NCI-H1436 (cell line): ENCODE measurements at places on chromosomes 6 and 20.
A peak's percentile ranks its signal among the peaks of the same experiment; 100 is the strongest.

DNA sequence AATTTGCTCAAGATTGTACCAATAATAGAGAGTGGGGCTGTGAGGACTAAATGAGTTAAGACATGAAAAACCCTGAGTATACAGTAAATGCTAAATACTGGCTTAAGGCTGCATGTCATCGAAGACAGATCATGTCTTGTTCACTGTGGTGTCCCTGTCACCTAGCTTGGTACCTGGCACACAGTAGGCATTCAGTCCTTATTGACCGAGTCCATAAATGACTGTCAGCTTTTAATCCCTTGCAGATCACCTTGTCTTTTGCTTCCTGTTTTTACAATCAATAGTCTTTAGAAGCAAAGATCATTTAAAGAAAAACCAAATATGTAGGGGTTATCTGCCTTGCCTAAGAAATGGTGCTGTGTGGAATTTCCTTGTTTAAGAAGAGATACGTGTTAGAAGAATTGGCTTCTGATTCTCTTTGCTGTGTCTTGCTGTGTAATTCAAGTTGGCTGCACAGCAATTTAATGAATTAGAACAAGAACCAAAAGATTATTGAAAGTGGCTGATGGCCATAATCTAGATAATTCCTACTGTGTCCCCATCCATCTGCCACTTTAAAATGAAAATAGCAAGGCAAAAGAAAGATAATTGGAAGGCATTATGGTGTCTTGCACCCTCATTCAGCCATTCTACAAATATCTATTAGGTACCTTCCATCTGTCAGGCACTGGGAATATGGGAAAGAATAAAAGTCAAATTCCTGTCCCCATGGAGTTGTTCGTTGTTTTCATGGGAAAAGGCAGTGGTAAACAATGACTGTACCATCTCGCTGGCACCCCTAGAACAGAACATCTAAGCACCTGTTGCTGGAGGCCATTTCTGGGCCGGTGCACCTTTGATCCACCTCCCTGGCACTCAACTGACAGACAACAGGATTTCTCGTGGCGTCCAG lies 12.4 kb upstream of the MAPK13 start:
- no peak for DNase-seq

- no peak for DNase-seq
Observed at GRCh38 chr20:1782181-1782580, 113.0 kb upstream of the SIRPA start.

GRCh38 chr6:126937426-126937825 lies 181.0 kb upstream of the RSPO3 start:
- DNase-seq = no peak

DNA sequence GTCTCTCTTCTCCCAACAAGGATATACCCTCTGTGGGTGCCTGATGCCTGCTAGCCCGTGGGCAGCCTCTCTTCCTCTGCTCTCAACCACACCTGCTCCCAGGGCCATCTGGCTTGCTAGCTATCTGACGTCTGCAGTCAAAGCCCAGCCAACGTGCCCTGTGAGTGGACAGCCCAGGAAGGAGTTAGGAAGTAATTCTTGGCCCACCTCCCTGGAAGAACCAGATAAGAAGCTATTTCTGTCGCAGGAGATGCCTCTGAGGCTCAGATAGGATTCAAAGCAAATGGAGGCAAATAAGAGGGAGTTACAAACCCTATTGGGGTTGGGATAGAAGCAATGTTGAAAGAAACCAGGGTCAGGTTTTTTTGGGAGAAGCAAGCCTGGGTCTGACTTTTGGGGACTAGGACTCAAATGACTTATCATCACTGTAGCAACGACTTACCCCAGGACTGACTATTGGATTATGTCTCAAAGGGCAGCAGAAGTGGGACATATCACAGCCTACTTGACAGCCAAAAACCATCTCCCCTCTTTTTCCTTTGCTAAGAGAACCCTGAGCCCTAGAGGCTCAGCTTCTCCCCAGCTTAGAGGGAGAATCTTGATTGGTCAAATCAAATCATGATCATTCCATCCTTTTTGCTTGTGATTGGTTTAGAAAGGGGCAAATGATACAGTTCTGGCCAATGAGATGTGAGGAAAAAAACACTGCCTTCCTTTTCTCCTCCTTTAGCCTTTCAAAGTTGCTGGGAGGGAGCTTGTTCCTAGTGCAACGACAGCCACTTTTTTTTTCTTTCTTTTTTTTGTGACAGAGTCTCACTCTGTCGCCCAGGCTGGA lies 18.0 kb upstream of the CDK5RAP1 start:
- no peak for DNase-seq

- no peak for DNase-seq
Observed at GRCh38 chr6:93337014-93337413, 82.3 kb downstream of the EPHA7 start.

- peak; percentile 54 for DNase-seq
Observed at GRCh38 chr6:52718550-52718949, 44.7 kb downstream of the GSTA2 start.

GRCh38 chr6:48184648-48185047 lies 73.7 kb upstream of the PTCHD4 start:
- no peak for DNase-seq

- no peak for DNase-seq
Observed at GRCh38 chr20:20614391-20614790, 98.1 kb downstream of the RALGAPA2 start.

DNA sequence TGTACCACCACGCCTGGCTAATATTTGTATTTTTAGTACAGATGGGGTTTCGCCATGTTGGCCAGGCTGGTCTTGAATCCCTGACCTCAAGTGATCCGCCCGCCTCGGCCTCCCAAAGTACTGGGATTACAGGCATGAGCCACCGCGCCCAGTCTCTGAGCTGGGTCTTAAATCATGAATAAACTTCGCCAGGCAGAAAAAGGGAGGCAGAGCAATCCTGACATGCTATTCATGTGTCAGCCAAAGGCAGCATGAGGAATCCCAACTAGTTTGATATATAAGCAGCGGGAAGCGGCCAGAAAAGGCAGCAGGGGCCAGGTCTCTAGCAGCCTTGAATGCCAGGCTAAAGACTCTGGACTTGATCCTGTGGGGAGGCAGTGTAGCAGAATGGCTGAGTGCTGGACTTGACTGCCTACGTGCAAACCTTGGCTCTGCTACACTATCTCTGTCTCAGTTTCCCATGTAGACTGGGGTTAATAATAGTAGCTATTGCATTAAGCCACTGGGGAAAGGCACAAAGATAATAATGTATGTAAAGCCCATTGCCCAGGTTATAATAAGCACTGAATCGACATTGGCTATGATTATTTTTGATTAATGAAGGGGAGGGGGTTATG lies 1.8 kb downstream of the PROCR start:
- DNase-seq = no peak

GRCh38 chr20:62609279-62609720 lies 33.0 kb upstream of the SLCO4A1 start:
- DNase-seq = no peak

DNA sequence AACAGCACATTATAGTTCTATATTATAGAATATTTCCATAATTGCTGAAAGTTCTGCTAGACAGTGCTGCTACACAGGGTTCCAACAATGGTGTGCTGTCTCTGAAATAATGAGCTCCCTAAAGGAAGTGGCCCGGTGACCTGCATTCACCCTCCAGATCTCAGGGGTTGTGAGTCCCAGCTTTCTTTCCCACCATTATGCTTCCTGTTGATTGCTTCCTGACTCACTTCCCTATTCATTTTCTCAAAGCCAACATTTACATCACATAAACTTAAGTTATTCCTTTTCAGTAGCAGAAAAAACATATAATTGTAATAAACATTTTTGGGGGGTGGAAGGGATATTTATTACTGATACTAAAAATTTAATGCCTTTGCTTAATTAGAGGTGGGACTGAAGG lies 12.9 kb upstream of the CCN6 start:
- DNase-seq = no peak

DNA sequence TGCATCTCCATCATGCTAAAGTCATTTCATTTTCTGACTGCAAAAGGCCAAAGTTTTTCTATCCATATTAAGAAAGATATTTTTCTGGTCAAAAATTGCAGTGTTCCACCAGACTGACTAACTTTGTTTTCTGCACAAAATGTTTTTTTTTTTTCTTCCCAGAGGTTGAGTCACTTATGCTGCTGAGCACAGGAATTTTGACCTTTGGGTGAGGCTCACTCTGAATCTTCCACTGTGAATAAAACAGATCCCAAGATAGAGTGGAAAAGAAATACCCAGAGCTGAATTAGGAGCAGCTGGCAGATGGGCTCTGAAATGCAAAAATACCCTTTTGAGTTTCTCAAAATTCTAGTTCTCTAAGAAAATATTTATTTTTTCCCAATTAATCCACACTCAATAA lies 996.8 kb downstream of the KIF16B start:
- no peak for DNase-seq

GRCh38 chr20:50186151-50186885 lies 4.3 kb upstream of the CEBPB start:
- peak; percentile 77 for DNase-seq

- no peak for DNase-seq
Observed at GRCh38 chr6:14452567-14453527, 335.3 kb downstream of the CD83 start.

DNA sequence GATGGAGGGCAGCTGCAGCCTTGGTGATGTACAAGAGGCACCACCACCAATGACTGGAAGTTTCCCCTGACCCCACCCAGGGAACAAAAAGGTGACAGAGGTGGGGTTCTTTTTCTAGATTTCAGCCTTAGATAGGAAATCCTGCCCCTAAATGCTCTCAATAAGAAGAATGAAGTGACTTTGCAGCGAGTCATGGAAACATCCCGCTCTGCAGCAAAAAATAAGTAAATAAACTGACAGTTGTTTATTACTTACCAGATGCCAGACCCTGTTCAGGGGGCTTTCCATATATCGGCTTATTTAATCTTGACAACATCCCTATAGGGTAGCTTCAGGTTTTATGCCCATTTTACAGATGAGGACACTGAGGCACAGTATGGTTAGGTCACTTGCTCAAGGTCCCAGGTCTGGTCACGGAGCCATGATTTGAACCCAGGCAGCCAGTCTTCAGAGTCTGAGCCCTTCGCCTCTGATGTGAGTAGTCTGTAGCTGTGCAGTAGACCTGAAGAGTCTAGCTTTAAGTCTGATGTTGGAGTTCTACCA lies 19.2 kb downstream of the C6orf89 start:
- DNase-seq = no peak

- DNase-seq = no peak
Observed at GRCh38 chr6:12007887-12008286, 4.2 kb upstream of the HIVEP1 start.

DNA sequence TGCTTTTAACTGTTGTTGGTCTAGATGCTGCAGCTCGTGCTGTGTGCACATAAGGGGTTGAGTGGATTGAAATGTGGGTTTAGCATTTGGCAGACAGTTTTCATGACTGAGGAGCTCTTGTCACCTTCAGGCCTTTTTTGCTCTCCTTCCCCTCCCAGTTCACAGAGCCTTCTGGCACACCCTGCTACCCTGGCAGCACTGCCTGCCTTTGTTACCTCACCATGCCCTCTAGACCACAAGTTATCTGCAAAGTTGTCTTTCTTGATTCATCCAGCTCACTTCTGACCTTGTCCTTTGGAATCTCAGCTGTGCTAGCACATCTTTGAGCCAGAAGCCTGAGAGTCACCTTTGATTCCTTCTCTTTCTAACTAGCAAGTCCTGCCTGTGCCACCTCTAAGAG lies 348.9 kb upstream of the ZFP64 start:
- no peak for DNase-seq

DNA sequence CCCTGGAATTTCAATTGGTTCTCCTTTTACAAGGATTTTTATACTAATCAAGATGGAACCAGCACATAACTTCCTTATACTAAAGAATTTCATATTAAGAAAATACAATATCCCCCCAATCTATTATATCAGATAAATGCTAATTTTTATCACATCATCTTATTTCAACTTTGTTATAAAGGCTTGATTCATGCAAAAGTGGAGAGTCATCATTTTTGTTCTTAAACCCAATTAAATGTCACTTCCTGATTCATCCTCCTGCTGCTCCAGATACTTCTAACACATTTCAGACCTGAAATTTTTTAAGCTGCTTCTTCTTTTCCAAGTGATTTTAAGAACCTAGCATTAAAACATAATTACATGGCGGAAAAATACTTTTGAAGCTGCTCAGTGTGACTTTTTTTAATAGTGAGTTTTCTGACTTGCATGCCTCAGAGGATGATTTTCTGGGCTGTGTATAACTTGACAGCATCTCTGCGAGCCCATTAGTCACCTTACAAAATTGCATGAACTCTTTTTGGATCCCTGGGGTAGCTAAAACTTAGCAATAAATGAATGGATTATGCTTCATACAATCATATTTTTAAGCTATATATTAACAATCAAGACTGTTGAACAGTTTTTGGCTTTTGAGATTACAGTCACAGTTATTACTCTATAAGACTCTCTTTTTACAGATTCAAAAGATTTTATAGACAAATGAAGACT lies 134.1 kb downstream of the ELOVL4 start:
- no peak for DNase-seq

DNA sequence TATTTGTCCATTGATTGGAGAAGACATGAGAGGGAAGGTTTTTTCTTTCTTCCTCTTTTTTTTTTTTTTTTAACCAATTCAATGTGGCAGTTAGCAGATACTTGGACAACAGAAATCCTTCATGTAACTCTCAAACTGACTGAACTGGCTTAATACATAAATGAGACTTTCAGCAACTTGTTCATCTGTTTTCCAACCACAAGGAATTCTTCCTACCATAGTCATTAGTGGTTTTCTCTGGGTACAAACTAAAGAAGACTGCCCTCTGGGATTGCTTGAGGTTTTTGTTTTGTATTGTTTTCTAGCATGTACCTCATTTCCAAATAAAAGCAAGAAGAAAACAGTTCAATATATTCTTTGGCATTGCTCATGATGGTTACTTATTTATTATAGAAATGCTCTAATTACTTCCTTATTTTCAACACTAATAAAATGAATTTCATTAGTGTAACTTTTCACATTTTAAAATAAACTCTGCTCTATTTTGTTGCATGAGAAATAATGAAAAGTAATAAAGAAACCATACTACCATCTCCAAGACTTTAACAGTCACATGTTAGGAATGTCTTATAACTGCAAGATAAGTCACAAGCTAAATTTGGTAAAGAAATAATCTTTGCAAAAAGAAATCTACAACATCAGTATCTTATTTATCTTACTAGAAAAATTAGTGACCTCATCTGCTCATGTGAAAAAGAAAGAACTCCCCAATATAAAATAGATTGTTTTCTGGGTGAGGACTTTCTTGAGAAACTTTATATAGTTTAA lies 52.0 kb downstream of the ME1 start:
- DNase-seq = no peak

- no peak for DNase-seq
Observed at GRCh38 chr6:75219263-75219662, 13.4 kb upstream of the COL12A1 start.

DNA sequence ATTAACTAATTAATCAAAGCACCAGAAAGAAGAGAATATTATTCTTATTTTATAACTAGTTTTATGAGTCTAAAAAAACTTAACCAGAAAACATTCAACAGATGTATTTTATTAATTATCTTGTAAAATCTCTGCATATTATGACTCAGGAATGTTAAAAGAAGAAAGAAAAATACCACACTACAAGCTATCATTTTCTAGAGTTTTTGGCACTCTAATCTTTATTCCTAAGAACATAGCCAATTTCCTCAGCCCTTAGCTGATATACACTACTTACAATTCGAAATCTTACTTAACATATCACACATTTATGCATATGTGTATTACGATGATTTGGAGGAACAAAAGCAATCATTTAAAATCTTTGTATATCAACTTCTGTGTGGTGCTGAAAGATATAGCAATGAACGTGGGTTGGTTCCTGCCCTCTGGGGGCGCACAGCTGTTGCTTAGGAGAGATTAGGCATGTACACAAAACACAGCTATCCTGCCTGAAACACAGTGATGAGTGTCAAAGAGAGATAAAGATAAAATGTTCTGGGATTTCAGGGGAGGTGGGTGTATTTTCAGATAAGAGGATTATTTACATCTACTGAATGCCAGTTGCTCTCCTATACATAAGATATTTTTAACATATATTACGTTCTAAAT lies 404.5 kb downstream of the SYNE1 start:
- DNase-seq = no peak
